ENCODE measurements at places on chromosomes 4 and X. TPM values are rescaled to one million over a fixed set of nuclear protein-coding genes. Genes with fewer than 3 reads are reported as not detected.
A peak's percentile ranks its signal among the peaks of the same experiment; 100 is the strongest.

The NBDY gene
- 61.4 TPM for total RNA-seq

DNA sequence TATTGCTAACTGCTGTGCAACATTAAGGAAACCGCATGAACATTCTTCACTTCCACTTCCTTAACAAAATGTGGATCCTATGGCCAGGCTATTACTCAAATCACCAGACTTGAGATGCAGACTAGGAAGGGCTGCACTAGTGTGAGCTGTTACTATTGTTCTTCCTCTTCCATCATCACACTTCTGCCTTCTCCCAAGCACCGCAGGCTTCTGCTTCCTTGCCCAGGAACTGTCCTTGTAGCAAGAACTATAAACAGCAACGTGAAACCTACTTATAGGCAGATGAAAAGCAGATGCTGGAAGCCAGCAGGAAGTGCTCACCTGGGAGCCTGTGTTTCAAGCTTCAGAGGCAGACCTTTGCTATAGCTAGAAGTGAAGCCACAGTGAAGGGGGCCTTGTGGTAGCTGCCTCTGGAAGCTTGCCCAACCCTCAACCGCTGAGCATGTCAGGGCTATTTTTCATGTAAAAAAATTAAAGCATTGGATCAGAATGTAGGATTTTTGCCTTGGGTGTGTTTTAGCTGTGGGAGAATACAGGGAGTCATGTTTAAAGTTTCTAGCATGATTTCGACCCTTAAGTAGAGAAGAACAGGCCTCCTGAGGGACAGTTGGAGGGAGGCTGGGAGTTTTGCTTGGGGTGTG is 43.9 kb downstream of the CLNK start:
- DNase-seq, result no peak
- H3K4me3 ChIP-seq, result no peak overlapping the region
- no peaks in the 10 kb centered on the region for H3K27me3 ChIP-seq
- peak overlapping the region; percentile 46 for H3K27ac ChIP-seq
- peaks cover 11% of the 10 kb centered on the region for H3K4me1 ChIP-seq

- H3K27ac ChIP-seq, result peak overlapping the region; percentile 81
- peaks cover 33% of the 10 kb centered on the region for H3K4me1 ChIP-seq
- H3K27me3 ChIP-seq, result no peaks in the 10 kb centered on the region
- no peak overlapping the region for H3K4me3 ChIP-seq
- peaks cover 22% of the 10 kb centered on the region for H3K36me3 ChIP-seq
Measured at GRCh38 chrX:10569946-10570345, 50.4 kb downstream of the MID1 start.

GRCh38 chr4:9921326-9921725 is 100.0 kb downstream of the SLC2A9 start:
- DNase-seq, result no peak
- H3K27me3 ChIP-seq, result no peaks in the 10 kb centered on the region
- peaks cover 7% of the 10 kb centered on the region for H3K4me1 ChIP-seq
- H3K4me3 ChIP-seq, result no peak overlapping the region
- H3K36me3 ChIP-seq, result no peaks in the 10 kb centered on the region

DNA sequence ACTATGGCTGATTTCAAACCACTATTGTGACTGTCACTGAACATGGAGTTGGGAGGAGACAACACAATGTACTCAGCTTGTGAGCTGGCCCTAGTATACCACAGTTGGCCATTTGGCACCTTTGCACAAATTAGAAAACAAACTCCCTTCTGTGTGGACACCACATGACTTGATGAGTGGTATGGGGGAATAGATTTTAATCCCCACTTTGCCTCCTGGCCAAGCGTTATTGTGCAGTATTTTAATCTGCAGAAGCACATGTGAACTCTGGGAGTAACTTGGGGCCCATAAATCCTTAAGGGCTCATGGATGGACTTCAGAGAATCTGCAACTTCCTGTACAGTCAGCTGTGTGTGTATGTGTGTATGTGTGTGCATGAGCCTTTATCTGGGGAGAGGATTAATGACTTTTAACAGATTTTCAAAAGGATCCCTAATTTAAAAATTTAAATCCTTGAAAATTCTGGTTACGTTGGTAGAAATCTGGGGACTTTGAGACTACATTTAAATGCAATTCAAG is 105.0 kb upstream of the PAQR3 start:
- no peaks in the 10 kb centered on the region for H3K27me3 ChIP-seq
- no peak overlapping the region for H3K4me3 ChIP-seq
- H3K4me1 ChIP-seq, result peaks cover 18% of the 10 kb centered on the region
- DNase-seq, result no peak
- H3K27ac ChIP-seq, result no peak overlapping the region

DNA sequence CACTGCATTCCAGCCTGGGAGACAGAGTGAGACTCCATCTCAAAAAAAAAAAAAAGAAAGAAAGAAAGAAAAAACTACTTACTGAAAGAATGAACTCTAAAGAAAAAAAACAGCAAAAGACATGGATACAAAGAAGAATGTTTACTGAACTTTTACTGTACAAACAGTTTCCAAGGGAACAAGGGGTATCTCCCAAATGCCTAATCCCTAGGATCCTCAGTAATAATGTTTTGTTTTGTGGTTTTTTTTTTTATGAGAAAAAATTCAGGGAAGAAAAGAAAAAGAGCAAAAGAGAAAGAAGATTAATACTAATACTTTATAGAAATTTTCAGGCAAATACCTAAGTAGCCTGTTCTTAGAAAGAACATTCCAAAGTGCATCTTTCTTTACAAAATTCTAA is 63.2 kb downstream of the ANTXR2 start:
- peaks cover 20% of the 10 kb centered on the region for H3K36me3 ChIP-seq
- no peaks in the 10 kb centered on the region for H3K4me1 ChIP-seq
- H3K4me3 ChIP-seq, result no peak overlapping the region
- H3K27me3 ChIP-seq, result no peaks in the 10 kb centered on the region

GRCh38 chrX:70554523-70554922 is 109.9 kb downstream of the DLG3 start:
- H3K4me1 ChIP-seq, result no peaks in the 10 kb centered on the region
- H3K4me3 ChIP-seq, result no peak overlapping the region
- DNase-seq, result no peak
- H3K27me3 ChIP-seq, result no peaks in the 10 kb centered on the region
- H3K27ac ChIP-seq, result no peak overlapping the region
- no peaks in the 10 kb centered on the region for H3K36me3 ChIP-seq

DNA sequence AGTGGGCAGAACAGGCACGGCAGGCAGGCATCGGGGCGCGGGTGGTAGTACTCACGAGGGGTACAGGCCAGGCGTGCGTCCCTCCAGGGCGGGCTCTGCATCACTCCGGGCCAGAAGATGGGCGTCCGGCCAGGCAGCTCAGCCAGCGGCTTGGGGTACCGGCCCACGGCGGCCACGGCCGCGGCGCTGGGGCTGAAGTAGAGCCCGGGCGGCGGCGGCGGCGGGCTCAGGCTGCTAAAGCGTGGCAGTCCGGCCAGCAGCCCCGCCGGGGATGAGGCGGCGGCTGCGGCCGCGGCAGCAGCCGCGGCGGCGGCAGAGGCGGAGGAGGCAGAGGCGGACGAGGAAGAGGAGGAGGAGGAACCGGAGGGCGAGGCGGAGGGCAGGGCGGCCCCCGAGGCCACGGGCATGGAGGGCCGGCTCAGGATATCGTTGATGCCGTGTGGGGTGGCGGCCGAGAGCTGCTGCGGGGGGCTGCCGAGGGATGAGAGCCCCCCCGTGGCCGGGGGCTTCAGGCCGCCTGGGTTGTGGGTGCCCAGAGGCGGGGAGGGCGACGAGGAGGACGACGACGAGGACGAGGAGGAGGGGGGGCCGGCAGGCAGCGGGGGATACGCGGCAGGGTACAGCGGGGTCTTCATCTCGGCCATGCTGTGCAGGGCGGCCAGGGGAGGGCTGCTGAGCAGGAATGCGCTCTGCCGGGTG is 1.4 kb downstream of the NKX6-1 start:
- peaks cover 12% of the 10 kb centered on the region for H3K36me3 ChIP-seq
- H3K4me3 ChIP-seq, result peak overlapping the region; percentile 95
- H3K4me1 ChIP-seq, result peaks cover 74% of the 10 kb centered on the region
- peaks cover 95% of the 10 kb centered on the region for H3K27me3 ChIP-seq

- H3K4me1 ChIP-seq, result no peaks in the 10 kb centered on the region
- DNase-seq, result no peak
- no peaks in the 10 kb centered on the region for H3K36me3 ChIP-seq
- no peaks in the 10 kb centered on the region for H3K27me3 ChIP-seq
- no peak overlapping the region for H3K27ac ChIP-seq
Measured at GRCh38 chr4:43251841-43252240, 359.3 kb downstream of the GRXCR1 start.

DNA sequence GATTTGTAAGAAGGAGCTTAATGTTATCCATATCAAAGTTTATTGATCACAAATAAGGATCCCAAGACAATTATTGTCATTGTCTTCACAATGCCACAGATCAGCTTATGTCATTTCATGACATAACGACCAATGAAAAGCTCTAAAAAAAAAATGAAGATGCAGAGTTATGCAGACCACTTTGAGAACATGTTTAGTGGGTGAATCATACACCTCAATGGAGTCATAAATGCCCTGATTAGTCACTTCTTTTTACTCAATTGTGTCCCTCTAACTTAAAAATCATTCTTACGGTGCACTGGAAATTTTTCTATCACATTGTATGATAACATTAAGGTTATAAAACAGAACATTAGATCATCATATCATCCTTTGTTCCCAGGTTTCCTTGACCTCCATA is 87.6 kb upstream of the GABRG1 start:
- no peaks in the 10 kb centered on the region for H3K4me1 ChIP-seq
- DNase-seq, result no peak
- no peak overlapping the region for H3K27ac ChIP-seq
- H3K27me3 ChIP-seq, result peaks cover 11% of the 10 kb centered on the region
- no peak overlapping the region for H3K4me3 ChIP-seq

The ABCG2 gene
- total RNA-seq, result 5.3 TPM

The SPANXA2 gene
- not detected for total RNA-seq

DNA sequence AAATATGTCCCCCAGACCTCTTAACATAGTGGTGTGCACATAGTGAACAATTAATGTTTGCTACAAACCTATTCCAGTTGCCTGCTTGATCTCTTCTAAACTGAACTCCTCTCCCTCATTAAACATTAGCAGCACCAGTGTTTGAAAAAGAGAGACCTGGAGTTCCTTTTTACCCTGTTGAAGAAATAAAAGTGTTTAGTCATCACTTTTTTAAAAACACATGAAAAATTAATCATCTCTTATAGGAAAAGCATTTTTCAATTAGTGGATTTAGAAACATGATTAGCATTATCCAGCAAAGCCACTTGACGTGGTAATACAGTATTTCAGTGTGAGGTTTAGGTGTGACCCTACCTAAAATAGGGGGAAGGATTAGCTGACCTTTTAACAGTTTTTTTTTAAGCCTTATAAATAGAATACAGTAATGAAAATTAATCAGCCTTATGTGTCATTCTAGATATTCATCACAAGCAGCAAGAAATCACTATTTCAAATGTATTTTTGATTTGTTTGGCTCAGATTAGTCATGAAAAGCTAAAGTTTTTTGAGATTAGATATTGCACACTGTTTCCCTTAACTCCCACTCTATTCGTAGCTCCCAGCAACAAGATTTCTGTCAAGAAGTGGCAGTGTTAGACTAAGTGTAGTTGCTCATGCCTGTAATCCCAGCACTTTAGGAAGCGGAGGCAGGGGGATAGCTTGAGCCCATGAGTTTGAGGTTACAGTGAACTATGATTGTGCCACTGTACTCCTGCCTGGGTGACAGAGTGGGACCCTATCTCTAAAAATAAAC is 26.2 kb downstream of the CUL4B start:
- no peaks in the 10 kb centered on the region for H3K27me3 ChIP-seq
- no peak overlapping the region for H3K27ac ChIP-seq
- no peak for DNase-seq
- peaks cover 7% of the 10 kb centered on the region for H3K36me3 ChIP-seq
- H3K4me3 ChIP-seq, result no peak overlapping the region

The ATP2B3 gene
- total RNA-seq, result 0.05 TPM

DNA sequence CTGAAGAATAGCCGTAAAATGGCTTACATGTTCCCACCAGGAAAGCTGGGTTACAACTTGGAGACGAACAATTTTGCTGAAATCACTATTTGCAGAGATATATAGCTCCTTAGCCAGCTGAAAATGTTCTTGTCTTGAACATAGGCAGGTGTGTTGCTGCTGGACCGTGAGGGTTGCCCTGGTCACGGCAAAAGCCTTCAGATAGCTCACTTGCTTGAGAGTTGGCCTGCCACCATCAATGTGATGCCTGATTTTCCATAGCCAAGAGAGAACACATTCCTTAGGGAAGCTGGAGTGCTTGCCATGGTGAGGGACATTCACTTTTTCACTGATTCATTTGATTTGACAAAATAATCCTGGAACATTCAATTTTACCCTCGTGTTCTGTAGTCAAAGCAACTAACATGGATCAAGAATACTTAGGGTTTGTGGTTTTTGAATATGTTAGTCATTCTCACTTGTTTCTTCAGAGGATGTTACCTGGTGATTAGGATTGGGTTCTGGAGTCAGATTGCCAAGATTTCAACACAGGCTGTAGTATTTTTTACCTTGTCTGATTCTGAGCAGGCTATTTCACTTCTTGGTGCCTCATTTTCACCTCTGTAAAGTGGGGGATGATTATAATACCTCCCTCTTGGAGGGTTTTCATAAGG is 536.9 kb downstream of the RAPGEF2 start:
- DNase-seq, result no peak
- no peak overlapping the region for H3K27ac ChIP-seq
- no peaks in the 10 kb centered on the region for H3K27me3 ChIP-seq
- no peak overlapping the region for H3K4me3 ChIP-seq
- H3K36me3 ChIP-seq, result peaks cover 3% of the 10 kb centered on the region

DNA sequence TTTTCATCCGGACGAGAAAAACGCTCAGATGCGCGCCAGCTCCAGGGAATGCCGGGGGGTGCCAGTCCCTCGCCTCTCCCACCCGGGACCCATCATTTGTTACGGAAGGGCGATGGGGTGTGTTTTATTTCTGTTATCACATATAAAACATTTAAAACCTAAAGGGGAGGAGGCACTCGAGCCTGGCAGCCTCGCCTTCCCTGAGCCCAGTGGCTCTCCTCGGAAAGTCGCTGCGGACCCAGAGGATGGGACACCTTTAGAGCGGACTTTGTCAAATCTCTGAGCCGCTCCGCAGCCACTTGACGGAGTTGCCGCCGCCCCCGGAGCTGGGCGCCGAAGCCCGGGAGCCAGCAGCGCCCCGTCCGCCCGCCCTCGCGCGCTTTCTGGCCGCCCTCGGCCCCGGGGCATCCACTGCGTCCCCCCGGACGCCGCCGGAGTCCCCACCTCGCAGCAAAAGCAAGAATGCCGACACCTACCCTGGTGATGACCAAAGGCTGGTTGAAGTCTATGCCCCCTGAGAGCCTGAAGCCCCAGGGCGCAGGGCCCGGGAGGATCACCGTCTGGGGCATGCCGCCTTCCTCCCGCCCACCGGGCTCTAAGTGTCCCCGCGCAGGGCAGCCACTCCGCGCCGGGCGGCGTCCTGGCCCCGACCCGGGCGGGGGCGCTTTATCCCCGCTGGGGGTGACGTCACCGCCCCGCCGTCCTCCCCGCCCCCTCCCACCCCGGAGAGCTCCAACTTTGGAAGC is at the start of gene PDLIM3:
Gene PDLIM3, minus strand, starts transcription at position 642 of the 746 bp plus-strand sequence. Its CDS starts 73 bp downstream, at position 569.
- no peak within 1 kb of the TSS for H3K27ac ChIP-seq
- peak within 1 kb of the TSS; percentile 91 for H3K4me3 ChIP-seq
- peaks cover 44% of the 10 kb centered on the region for H3K27me3 ChIP-seq
- H3K4me1 ChIP-seq, result peaks cover 4% of the 10 kb centered on the region
- DNase-seq, result peak; percentile 38

All from neural crest cell (in vitro differentiated cells).